ENCODE measurements at places on chromosomes 11 and 22.
A peak's percentile ranks its signal among the peaks of the same experiment; 100 is the strongest.

DNA sequence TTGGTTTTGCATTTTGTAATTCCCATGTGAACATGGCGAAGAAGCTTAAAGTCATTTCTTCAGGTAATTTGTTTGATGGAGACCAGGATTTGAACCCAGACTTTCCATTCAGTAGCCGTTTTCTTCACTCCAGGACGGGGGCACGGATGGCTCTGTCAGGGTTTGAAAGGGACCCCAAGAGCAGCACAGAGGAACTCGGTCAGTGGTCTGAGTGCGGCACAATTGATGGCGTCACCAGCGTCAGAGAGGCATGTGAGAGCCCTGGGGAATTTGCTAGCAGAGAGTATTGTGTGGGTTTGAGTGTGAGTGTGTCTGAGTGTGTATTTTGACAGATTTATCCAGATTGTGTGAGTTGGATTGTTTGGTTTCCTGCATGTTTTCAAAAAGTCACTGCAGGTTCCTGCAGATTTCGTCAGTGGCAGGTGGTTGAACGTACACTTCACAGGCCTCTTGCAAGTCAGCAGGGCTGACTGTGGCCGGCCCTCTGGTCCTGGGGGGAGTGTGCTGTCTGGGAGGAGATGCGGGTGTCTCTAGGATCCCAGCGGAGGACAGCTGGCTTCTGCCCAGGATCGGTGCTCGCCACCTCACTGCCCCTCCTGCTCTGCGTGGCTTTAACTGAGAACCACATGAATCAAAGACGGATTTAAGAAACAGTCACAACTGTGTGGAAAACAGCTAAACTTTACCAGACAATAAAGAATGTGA, 199.3 kb downstream of the TBC1D22A start:
- no peak for DNase-seq

- peak; percentile 18 for DNase-seq
Measured at GRCh38 chr22:21865041-21865440, 2.4 kb downstream of the MAPK1 start.

GRCh38 chr22:30881361-30882183, 87.0 kb downstream of the MORC2 start:
- no peak for DNase-seq

DNA sequence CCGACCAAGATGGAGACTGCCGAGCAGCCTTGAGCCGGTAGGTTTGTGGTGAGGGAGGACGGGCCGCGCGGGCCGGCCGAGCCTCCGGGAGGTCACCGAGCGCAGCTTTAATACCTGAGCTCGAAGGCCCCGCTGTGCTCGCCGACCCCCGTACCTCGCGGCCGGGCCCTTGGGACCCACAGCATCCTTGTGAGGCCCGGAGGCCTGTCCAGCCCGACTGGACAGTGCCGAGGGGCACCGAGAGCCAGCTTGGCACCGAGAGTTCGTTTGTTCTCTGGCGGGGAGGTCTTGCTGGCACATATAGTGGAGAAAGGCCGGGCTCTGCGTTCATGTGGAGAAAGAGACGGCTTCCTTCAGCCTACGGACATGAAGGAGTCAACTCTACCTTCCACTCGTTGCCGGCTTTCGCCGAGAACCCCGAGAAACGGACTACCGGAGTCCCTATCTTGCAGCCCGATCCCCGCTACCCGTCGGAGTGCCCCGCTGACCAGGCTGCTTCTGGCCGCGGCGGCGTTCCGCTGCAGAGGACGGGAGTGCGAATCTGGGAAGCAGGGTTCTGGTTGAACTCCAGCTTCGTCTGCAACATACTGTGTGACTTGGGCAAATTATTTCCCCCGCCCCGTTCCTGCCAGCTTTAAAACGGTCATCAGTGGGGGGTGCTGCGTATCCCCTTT, 349 bp downstream of the TSSC4 start:
- DNase-seq = peak; percentile 21

GRCh38 chr11:45142241-45143055, 4.0 kb upstream of the PRDM11 start:
- DNase-seq = no peak

DNA sequence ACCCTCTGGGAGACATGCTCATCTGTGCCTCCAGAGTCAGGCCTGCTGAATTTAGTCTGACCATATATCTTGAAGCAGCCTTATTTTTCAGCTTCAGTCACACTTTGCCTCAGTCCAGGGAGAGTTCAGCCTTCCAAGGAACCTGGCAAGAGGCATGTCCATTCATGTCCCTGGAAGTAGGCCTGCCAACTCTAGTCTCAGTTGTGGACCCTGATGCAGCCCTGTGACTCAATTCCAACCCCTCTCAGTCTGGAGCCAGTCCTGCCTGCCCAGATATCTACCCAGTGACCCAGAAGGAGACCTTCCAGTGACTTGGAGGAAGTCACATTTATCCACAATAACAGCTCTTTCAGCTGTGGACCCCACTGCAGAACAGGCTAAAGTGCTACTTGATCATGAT, 566.6 kb downstream of the TMEM135 start:
- DNase-seq = no peak

All from suppressor macrophage (primary cell).